ENCODE measurements at places on chromosomes 4 and X.
A peak's percentile ranks its signal among the peaks of the same experiment; 100 is the strongest.

DNA sequence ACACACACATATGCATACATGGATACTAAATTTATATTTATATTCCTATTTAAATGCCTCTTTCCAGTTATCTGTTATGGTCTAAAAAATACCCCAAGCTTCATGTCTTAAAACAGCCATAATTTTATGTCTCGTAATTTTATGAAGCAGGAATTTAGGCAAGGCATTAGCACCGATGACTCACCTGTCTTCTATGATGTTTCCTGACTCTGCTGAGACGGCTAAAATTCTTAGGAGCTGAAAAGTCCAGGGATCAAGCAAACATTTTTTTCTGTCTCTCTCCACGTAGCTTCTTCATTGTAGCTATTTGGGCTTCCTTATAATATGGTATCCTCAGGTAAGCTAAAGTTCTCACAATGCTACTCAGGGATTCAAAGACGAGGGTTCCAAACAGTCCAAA lies 930.3 kb downstream of the STIM2 start:
- DNase-seq, result peak; percentile 79

- no peak for DNase-seq
These were observed 122.9 kb upstream of the GPC4 start for GRCh38 chrX:133538148-133538547.

GRCh38 chr4:1500231-1500965 lies 94.2 kb upstream of the NKX1-1 start:
- no peak for DNase-seq

- peak; percentile 66 for DNase-seq
These were observed 71.0 kb downstream of the PRSS12 start for GRCh38 chr4:118281611-118282442.

DNA sequence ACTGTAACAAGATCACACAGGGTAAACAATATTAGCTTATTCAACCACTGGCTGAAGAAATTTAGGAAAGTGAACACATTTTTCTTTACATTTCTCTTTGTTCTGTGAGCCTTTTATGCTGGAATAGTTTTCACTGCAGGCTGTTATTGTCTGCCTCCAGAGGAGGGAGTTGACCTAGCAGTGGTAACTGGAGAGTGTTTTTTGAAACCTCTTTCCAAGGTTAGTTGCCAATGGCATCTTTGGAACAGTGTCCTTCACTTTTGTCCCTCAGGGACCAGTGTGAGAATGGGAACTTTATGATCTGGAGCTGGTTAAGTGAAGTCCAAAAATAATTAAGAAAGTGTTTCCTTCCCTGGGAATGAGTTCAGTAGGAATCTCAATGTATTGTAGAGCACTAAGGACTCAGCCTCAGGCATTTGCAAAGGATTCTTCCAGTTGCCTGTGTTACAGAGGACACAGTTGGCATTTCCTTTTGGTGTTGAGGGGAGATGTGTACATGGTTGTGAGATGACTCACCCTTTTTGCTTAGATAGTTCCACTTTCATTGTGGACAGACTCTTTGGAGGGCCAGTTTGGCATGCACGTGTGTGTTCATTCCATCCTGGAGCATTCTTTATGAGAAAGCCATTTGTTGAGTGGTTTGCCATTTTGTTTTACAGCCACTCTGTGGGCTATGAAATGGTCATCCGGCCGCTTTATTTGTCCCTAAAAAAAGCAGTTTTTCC lies 61.3 kb downstream of the AR start:
- peak; percentile 92 for DNase-seq

- DNase-seq, result peak; percentile 93
These were observed 756.5 kb upstream of the AGA start for GRCh38 chr4:178198691-178199090.

GRCh38 chr4:151921811-151922210 lies 161.0 kb upstream of the GATB start:
- DNase-seq, result peak; percentile 45

DNA sequence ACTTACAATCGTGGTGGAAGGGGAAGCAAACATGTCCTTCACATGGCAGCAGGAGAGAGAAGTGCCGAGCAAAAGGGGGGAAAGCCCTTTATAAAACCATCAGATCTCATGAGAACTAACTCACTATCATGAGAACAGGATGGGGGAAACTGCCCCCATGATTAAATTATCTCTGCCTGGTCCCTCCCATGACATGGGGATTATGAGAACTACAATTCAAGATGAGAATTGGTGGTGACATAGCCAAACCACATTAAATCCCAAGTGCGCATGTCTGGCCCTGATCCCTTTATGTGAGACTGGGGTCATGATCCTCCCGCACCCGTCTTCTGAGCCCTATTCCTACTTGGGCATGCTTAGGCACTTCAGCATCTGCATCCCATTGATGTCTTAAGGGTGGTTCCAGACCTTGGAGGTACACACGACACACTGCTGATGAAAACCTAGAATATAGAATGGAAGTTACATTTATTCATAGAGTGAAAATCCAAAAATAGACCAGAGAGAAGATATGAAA lies 116.0 kb downstream of the PTTG2 start:
- no peak for DNase-seq

DNA sequence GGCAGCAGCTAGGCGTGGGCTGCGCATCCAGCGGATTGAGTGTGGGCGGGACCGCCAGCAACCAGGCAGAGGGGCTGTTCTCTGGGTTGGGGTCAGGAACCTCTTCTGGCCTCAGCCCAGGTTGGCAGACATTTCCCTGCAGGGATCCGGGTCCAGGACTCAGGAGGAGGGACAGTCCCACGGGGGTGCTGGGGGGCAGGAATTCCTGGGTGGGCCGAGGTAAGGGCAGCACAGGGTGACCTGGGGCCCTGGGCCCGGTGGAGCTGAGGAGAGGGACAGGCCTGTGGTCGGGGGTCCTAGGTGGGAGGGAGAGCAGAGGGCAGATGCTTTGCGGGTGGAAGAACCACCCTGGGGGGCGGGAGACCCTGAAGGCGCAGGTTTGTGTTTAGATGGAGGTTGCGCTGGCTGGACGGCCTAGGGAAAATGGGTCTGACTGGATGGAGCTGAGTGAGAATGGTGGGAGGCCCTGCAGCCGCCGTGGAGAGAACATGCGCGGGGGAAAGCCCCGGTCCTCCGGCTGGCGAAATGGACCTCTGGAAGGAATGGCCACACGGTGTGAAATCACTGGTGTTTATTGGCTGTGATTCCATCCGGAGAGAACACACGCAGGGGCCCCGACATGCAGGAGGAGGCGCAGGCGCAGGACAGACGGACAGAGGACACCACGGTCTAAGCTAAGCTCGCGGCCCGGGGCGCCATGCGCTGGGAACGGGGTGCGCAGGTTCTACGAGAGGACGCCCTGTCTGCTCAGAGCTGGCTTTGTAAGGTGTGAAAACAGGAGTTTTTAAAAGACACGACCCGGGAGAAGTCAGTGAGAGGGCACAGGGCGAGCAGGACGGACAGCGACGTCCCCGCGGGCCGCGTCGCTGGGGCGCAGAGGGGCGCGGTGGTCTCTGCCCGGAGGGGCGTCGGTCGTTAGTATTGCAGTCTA lies 41.3 kb downstream of the CPLX1 start:
- DNase-seq, result no peak

DNA sequence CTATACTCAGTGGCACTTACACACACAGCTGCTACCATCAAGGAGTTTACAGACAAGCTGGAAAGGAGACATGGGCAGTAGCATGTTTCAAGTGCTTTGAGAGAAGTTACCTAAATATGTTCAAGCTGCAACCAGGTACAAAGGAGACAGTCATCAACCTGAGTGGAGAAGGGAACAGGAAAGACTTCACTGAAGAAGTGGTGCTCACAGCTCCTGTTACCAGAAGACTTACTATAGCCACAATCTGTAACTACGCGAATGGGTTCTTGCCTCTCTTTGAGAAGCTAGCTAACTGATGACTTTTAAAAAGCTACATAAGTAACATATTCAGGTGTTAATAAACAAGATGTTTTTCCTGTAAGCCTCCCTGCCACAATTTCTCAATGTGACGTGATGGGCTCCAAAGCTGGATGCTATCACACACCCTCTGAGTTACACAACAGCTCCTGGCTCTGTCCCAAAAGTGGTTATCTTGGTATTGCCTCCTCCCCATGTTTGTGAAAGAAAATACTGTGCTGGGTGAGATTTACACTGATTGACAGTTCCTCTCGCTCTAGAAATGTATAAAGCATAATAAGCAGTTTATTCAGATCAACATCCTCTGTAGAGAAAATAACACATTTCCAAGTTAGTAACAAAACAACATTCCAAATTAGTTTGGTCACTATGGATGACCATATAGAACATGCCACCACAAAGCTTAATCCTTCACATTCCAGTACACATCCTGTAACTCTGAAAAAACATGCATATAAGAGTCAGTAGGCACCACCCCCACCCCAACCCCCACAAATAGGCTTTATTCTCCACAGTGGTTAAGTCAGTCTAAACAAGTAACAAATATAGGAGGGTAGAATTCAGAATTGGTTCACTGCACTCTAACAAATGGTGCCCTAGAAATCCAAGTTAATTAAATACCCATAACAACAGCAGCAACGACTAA lies 81.8 kb downstream of the FRYL start:
- peak; percentile 91 for DNase-seq

DNA sequence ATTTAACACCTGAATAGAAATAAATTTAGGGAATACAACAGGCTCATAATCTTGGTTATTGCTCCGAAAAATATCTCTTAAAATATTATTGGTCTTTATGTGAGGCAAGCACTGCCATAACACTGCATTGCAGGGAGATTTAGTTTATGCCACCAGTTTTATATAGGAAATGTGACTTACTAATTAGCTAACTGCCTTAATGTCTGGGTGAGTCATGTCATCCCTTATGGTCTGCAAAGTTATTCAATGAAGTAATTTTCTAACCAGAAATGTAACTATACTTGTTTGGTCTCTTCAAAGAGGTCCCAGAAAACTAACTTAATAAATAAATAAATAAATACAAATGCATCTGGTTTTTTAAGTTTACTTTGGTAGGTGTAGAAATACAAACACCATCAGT lies 597.2 kb downstream of the GALNTL6 start:
- peak; percentile 2 for DNase-seq

DNA sequence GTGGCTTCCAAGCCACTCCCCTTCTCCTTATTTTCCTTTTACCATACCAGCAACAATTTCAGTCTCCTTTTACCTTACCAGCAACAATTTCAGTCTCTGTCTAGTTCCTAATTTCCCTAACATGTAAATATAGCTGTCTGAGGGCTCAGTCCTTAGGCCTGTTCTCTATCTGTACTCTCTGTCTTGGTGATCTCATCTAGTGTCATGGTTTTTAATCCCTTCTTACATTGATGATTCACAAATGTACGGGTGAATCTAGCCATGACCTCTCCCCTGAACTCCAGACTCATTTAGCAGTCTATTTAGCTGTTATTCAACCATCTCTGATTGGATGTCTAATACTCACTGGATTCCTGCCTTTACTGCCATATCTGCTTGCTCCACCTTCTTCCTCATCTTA lies 7.2 kb downstream of the IL15 start:
- DNase-seq, result peak; percentile 80

GRCh38 chrX:31653422-31653821 lies 581.6 kb upstream of the FTHL17 start:
- DNase-seq, result no peak

DNA sequence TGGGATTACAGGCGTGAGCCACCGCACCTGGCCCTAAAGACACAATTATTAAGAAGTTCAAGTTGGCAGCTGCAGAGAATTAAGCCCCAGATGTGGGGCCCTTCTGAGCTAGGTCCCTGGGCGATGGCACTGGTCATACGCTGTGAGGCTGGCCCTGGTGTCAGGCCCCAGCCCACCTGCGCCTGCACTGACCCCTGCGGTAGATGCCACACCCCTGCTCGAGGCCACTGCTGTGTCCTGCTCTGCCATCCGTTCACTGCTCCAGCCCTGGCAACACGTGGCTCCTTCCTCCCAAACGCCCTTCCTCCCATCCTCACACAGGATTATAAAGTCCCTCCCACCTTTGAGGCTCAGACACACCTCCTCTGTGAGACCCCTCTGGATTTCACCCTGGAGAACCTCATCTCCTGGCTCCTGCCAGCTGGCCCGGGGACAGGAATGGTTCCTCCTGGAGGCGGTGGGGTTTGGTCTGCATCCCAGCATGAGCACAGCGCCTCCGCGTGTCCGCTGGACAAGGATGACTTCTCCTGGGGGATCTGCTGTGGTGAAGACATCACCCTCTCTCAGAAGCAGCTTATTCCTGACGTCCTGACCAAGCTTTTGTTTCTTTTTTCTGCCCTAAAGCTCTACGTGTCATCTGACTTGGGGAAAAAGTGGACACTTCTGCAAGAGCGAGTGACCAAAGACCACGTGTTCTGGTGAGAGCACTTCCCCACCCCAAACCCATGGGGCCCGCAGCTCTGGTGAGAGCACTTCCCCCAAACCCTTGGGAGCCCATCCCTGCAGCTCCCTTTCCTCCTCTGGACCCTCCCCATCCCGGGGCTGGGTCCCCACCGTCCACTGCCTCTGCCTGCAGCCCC lies 219.0 kb upstream of the PSAPL1 start:
- DNase-seq, result peak; percentile 36

DNA sequence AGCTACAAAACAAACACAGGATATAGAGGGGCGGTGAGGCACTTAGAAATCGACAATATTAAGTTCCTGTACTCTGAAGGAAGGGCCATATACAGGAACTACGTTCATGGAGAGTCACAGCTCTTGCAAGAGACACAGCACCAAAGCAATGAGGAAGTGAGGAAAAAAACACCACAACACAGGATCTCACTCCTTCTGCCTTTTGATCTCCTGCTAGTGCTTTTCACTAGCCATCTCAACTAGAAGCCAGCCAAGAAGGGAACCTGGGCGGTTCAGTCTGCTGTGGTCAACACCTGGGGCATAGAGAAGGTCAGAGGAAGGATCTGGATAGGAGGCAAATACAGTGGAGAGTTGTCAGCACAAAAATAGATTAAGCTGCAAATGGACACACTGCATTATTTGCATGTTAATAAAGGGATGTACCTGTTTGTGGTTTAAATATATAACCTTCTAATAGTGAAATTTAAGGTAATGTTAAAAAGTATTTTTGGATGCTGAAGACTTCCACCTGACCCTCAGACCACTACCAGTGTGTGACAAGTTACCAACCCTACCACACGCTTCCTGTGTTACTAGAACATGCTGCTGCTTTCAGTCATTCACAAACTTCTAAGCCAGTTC lies 104.6 kb downstream of the DTHD1 start:
- no peak for DNase-seq

GRCh38 chrX:107541244-107541643 lies 87.1 kb upstream of the PRPS1 start:
- DNase-seq, result peak; percentile 34

DNA sequence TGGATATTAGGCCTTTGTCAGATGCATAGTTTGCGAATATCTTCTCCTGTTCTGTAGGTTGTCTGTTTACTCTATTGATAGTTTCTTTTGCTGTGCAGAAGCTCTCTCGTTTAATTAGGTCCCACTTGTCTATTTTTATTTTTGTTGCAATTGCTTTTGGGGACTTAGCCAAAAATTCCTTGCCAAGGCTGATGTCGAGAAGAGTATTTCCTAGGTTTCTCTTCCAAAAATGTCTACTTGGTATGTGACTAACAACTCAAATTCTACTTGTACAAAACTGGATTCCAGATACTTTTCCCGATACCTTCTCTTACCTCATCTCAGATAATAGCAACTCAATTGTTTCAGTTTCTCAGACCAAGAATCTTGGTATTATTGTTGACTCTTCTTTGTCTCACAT lies 142.4 kb upstream of the GLRA2 start:
- DNase-seq, result no peak
